Transverse colon (tissue), 4 donors: ENCODE measurements at places on chromosomes 5 and 9. TPM values are rescaled to one million over a fixed set of nuclear protein-coding genes. Genes with fewer than 3 reads are reported as not detected.

The UQCRQ gene
- total RNA-seq = 117 TPM

GRCh38 chr5:86979811-86980411 is 287.8 kb upstream of the RASA1 start:
- H3K27ac ChIP-seq = peak overlapping the region; percentile 42
- H3K36me3 ChIP-seq = no peaks in the 10 kb centered on the region
- no peak for DNase-seq
- no peaks in the 10 kb centered on the region for H3K4me1 ChIP-seq

The TRPM6 gene
- total RNA-seq = 51.5 TPM

The C7 gene
- 170 TPM for total RNA-seq

- H3K27ac ChIP-seq = peak overlapping the region; percentile 94
- H3K4me1 ChIP-seq = peaks cover 39% of the 10 kb centered on the region
- no peak overlapping the region for H3K4me3 ChIP-seq
- no peaks in the 10 kb centered on the region for H3K36me3 ChIP-seq
Observed at GRCh38 chr5:55601204-55601618, 66.4 kb upstream of the PLPP1 start.

DNA sequence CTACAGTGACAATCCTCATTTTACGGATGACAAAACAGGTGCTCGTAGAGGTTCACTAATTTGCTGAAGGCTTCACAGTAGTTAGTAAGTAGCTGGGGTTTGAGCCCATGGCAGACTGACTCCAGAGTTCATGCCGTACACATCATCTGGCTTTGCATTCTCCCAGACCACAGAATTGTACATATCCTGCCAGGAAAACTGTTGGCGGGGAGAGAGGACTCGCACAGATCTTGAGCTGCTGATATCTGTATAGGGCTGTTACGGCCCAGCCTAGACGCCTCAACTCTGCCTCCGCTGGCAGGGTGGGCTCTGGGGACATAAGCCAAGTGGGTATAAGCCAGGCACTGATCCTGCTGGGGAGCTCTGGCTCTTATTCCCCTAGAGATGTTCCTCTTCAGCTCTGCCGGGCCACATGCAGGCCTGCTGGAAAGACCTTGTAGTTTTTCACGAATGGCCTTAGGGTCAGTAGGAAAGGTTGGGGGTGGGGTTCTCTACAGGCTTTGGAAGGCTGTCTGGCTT is 16.3 kb downstream of the LARP1 start:
- DNase-seq = no peak
- no peaks in the 10 kb centered on the region for H3K36me3 ChIP-seq
- no peak overlapping the region for H3K4me3 ChIP-seq
- peaks cover 38% of the 10 kb centered on the region for H3K4me1 ChIP-seq
- H3K27ac ChIP-seq = peak overlapping the region; percentile 63

The BARHL1 gene
- total RNA-seq = not detected

GRCh38 chr9:14027116-14027800 is 286.7 kb downstream of the NFIB start:
- H3K27me3 ChIP-seq = no peaks in the 10 kb centered on the region
- no peaks in the 10 kb centered on the region for H3K36me3 ChIP-seq
- H3K4me3 ChIP-seq = no peak overlapping the region
- DNase-seq = peak; percentile 37

- H3K27me3 ChIP-seq = no peaks in the 10 kb centered on the region
- H3K4me1 ChIP-seq = no peaks in the 10 kb centered on the region
- H3K36me3 ChIP-seq = no peaks in the 10 kb centered on the region
- no peak overlapping the region for H3K4me3 ChIP-seq
Observed at GRCh38 chr5:41527201-41527779, 16.9 kb upstream of the PLCXD3 start.

- H3K36me3 ChIP-seq = no peaks in the 10 kb centered on the region
- no peak overlapping the region for H3K4me3 ChIP-seq
- peaks cover 7% of the 10 kb centered on the region for H3K27me3 ChIP-seq
- no peaks in the 10 kb centered on the region for H3K4me1 ChIP-seq
Observed at GRCh38 chr5:159947708-159948358, 31.6 kb downstream of the ADRA1B start.

The DMRTA1 gene
- 1.9 TPM for total RNA-seq

The EQTN gene
- total RNA-seq = not detected

The ZNF608 gene
- 51.6 TPM for total RNA-seq

DNA sequence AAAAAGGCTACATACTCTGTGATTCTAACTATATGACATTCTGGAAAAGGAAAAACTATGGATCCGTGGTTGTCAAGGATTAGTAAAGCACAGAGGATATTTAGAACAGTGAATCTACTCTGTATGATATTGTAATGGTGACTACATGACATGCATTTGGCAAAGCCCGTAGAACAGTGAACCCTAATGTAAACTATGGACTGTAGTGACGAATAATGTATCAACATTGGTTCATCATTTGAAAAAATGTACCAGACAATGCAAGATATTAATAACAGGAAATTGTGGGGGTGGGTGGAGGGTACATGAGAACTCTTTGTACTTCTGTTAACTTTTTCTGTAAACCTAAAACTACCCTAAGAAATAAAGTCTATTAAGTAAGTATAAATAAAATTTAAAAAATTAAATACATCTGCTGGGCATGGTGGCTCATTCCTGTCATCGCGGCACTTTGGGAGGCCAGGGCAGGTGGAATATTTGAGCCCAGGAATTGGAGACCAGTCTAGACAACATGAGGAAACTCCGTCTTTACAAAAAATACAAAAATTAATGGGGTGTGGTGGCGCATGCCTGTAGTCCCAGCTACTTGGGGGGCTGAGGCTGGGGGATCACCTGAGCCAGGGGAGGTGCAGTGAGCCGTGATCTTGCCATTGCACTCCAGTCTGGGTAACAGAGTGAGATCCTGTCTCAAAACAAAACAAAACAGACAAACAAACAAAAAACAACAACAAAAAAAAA is 101.7 kb upstream of the TBC1D2 start:
- no peaks in the 10 kb centered on the region for H3K4me1 ChIP-seq
- H3K36me3 ChIP-seq = no peaks in the 10 kb centered on the region
- DNase-seq = no peak
- H3K27ac ChIP-seq = no peak overlapping the region

The SOX30 gene
- total RNA-seq = 0.75 TPM

The ORM2 gene
- not detected for total RNA-seq

GRCh38 chr5:146441896-146442295 is 5.2 kb upstream of the TCERG1 start:
- DNase-seq = no peak
- peaks cover 7% of the 10 kb centered on the region for H3K27me3 ChIP-seq
- peaks cover 5% of the 10 kb centered on the region for H3K4me1 ChIP-seq
- H3K27ac ChIP-seq = no peak overlapping the region
- H3K36me3 ChIP-seq = no peaks in the 10 kb centered on the region

The ANKRD18B gene
- not detected for total RNA-seq

DNA sequence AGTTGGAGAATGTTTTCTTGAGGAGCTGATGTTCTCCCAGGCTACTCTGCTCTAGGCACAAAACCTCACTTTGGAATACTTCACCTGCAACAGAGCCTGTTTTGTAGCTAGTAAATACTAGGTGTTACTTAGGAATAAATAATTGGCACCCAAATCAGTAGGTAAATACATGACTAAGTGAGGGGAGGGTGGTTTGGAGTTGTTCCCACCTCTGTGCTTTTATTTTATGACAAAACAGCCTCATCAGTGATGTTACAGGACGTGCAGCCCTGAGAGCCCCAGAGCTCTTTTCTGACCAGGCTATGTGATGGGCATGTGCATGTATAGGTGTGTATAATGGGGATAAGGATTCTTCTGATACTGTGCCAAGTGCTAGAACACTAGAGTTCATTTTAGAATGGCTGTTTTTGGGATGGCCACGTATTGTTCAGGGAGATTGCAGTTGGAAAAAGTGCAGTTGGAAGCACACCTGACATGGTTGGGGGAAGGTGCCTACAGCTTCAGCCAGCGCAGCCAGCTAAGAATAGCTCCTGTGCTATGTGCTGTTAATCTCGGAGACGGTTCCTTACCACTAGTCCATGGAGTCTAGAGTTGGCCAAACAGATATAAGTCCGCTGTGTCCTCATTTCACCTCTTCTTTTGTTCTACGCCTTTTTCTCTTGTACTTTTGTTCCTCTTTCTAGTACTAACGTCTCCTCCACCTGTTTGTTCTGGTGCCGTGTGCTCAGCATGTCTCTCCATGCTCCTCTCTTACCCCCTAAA is 284.7 kb downstream of the FANCC start:
- peak overlapping the region; percentile 65 for H3K27ac ChIP-seq
- H3K36me3 ChIP-seq = no peaks in the 10 kb centered on the region
- no peak overlapping the region for H3K4me3 ChIP-seq
- no peak for DNase-seq
- H3K4me1 ChIP-seq = peaks cover 61% of the 10 kb centered on the region

GRCh38 chr5:175027390-175027789 is 303.0 kb downstream of the MSX2 start:
- DNase-seq = no peak
- H3K4me1 ChIP-seq = no peaks in the 10 kb centered on the region
- no peak overlapping the region for H3K27ac ChIP-seq
- H3K36me3 ChIP-seq = no peaks in the 10 kb centered on the region
- no peaks in the 10 kb centered on the region for H3K27me3 ChIP-seq

The ARID3C gene
- not detected for total RNA-seq

DNA sequence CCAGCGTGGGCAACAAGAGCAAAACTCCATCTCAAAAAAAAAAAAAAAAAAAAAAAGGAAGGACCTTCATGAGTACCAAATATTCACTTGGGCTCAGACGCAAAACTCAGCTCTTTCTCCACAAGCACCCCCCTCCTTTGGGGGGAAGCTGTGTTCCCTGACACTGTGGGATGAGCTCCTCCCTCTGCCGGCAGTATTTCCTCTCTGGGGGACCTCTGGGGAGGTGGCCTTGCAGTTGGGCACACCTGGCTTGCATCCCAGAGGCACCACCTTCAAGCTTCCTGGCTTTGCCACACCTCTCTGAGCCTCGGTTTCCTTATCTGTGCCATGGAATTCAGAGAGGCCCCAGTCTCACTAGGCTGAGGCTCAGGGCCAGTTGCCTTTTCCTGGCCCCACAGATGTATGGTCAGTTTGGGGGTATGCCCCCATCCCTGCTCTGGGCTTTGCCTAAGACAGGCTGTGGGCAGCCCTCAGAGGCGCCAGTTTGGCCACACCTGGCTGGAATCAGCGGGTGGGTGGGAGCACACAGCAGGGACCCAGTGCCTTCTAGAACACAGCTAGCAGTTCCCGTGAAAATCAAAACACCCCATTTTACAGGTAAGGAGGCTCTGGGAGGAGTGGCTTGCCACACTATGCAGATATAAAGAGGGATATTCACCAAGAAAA is 157.5 kb upstream of the IER5L start:
- peaks cover 14% of the 10 kb centered on the region for H3K27me3 ChIP-seq
- H3K4me1 ChIP-seq = peaks cover 42% of the 10 kb centered on the region
- no peaks in the 10 kb centered on the region for H3K36me3 ChIP-seq
- H3K27ac ChIP-seq = peak overlapping the region; percentile 88
- DNase-seq = no peak
- no peak overlapping the region for H3K4me3 ChIP-seq

DNA sequence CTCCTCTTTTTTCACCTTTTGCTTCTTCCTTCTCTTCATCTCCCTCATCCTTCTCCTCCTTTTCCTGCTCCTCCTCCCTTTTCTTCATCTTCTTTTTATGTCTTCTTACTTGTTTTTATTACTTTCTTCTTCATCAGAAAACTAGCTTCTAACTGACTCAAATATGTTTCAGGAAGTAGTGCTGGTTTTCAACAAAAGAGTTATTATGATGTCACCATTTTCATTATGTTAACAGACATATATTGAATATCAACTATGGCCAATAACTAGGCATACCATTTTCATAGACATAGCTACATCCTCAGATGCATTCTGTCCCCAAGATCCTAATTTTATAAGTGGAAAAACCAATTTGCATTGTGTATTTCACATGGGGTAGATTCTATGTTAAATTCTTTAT is 252.9 kb upstream of the PAPPA start:
- no peaks in the 10 kb centered on the region for H3K27me3 ChIP-seq
- DNase-seq = no peak
- no peaks in the 10 kb centered on the region for H3K4me1 ChIP-seq

DNA sequence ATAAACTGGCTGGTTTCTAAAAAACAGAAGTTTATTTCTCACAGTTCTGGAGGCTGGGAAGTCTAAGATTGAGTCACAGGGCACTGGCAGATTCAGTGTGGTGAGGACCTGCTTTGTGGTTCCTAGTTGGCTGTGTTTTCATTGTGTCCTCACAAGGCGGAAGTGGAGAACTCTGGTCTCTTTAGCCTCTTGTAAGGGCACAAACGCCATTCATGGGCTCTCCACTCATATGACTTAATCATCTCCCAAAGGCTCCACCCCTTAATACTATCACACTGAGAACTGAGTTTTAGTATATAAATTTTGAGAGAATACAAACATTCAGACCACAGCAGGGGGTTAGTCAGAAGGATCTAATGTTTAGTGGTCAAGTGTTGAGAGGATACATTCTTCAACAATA is 208.2 kb downstream of the SEC61B start:
- H3K27ac ChIP-seq = no peak overlapping the region
- no peak for DNase-seq
- H3K4me1 ChIP-seq = no peaks in the 10 kb centered on the region
- H3K4me3 ChIP-seq = no peak overlapping the region
- no peaks in the 10 kb centered on the region for H3K27me3 ChIP-seq

DNA sequence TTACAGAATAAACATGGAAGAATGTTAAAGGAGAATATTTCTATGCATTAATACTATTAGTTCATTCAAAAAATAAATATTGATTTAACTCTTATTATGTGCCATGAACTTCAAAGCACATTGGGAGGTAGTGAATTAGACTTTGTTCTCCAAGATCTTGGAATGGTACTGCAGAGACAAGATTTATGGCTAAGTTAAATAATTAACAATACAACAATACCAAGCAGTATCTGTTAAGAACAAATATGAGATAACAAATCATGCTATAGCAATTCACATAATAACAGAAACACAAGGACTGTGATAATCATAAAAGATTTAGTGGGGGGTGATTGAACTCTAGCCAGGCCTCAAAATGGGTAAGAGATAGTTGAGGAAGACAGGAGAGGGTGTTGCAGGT is 11.6 kb downstream of the NMUR2 start:
- H3K27me3 ChIP-seq = no peaks in the 10 kb centered on the region
- no peaks in the 10 kb centered on the region for H3K4me1 ChIP-seq
- no peak overlapping the region for H3K4me3 ChIP-seq
- no peaks in the 10 kb centered on the region for H3K36me3 ChIP-seq
- H3K27ac ChIP-seq = no peak overlapping the region

- no peak for DNase-seq
- no peaks in the 10 kb centered on the region for H3K4me1 ChIP-seq
- H3K36me3 ChIP-seq = no peaks in the 10 kb centered on the region
- no peak overlapping the region for H3K27ac ChIP-seq
Observed at GRCh38 chr5:9681706-9682105, 51.6 kb upstream of the TAS2R1 start.

DNA sequence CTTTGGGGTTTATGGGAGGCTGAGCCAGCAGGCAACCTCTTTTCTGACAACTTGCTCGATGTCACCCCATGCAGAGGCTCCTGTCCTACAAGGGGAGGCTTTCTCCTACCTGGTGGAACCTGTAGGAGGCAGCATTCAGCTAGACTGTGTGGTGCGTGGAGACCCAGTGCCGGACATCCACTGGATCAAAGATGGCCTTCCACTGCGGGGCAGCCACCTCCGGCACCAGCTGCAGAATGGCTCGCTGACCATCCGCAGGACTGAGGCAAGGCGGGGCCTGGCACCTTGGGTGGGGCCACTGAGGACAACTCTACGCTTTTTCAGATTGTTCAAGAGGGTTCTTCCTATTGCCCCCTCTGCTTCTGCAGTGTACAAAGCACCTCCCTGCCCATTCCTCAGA is 36.1 kb upstream of the ASS1 start:
- H3K4me1 ChIP-seq = peaks cover 17% of the 10 kb centered on the region
- DNase-seq = no peak
- H3K36me3 ChIP-seq = no peaks in the 10 kb centered on the region
- H3K27me3 ChIP-seq = no peaks in the 10 kb centered on the region

GRCh38 chr9:127397646-127398274 is 791 bp downstream of the SLC2A8 start:
- H3K27me3 ChIP-seq = no peaks in the 10 kb centered on the region
- peak overlapping the region; percentile 95 for H3K27ac ChIP-seq
- peaks cover 10% of the 10 kb centered on the region for H3K4me1 ChIP-seq
- DNase-seq = peak; percentile 57
